ENCODE measurements at places on chromosomes 12 and 14. TPM values are rescaled to one million over a fixed set of nuclear protein-coding genes. Genes with fewer than 3 reads are reported as not detected.

DNA sequence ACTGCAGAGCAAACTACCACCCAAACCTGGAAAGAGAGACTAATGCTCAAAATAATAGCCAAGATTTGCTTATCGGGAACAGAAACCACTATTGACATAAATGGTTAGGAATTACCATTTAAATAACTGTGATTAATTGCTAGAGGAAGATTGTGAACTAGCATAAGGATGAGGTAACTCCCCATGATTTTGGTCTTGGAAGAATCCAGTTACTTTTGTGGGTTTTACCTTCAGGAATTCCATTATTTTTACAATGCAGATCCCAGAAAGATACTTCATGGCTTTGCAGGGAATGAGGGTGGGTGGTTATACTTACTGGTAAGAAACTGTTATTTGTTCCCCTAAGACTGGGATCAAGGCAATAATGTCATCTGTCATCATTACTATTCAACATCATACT is 652.9 kb upstream of the FLRT2 start:
- DNase-seq, result no peak

- DNase-seq, result no peak
Observed at GRCh38 chr12:21813125-21813524, 38.6 kb upstream of the KCNJ8 start.

GRCh38 chr12:56719056-56719455 is 6.0 kb downstream of the NACA start:
- DNase-seq, result no peak

- no peak for DNase-seq
Observed at GRCh38 chr12:5197131-5197530, 153.5 kb downstream of the KCNA5 start.

- DNase-seq, result no peak
Observed at GRCh38 chr14:49549446-49549845, 36.7 kb downstream of the RPS29 start.

- DNase-seq, result no peak
Observed at GRCh38 chr12:84290168-84290567, 622.4 kb downstream of the SLC6A15 start.

DNA sequence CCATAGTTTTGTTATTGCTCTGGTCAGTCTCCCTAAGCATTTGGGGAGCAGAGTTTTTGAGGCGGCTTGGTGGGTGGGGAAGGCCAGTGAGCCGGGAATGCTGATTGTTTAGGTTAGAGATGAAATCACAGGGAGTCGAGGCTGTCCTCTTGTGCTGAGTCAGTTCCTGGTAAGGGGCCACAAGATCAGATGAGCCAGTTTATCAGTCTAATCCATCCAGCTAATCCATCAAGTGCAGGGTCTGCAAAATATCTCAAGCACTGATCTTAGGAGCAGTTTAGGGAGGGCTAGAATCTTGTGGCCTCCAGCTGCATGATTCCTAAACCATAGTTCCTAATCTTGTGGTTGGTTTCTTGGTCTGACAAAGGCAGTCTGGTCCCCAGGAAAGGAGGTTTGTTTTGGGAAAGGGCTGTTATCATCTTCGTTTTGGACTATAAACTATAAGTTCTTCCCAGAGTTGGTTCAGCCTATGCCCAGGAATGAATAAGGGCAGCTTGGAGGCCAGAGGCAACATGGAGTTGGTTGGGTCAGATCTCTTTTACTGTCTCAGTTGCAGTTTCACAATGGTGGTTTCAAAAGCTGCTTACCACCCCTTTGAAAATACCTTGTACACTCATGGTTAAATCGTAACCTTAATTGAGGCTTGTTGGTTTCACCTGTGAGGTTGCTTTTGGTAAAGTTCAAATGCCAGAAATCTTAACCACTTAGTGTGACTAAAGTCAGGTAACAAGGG is 33.6 kb upstream of the HIGD1C start:
- DNase-seq, result no peak

- DNase-seq, result peak; percentile 4
Observed at GRCh38 chr14:66247662-66248193, 238.4 kb upstream of the CCDC196 start.

GRCh38 chr12:5881101-5881606 is 63.9 kb downstream of the ANO2 start:
- DNase-seq, result no peak

DNA sequence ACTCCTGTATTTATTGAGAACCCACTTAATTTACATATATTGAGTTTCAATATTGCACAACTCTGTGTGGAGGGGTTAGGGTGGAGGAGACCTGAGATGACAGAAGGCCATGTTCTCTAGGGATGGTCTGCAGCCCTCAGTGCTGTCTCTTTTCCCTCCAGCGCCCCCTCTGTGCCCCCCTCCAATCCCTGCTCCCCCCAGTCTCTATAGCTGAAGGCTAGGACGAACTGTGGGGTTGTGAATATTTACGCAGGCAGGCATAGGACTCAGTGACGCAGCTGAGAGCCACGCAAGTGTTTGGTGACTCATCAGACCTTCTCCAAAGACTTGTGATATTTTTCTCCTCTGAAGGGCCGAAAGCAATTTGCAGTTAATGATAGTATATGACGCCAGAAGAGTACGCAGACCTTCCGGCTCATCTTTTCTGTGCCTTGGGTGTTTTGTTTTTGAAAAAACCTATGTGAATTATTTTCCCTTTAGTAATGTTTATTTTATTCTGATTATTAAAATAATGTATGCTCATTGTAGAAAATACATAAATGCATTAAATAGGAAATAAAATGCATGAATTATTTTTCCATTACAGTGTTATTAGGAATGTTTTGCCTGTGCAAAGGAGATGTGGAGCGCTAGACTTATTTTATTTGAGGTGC is 85.3 kb downstream of the SLC25A47 start:
- no peak for DNase-seq

- DNase-seq, result no peak
Observed at GRCh38 chr14:50088731-50089130, 27.6 kb downstream of the VCPKMT start.

DNA sequence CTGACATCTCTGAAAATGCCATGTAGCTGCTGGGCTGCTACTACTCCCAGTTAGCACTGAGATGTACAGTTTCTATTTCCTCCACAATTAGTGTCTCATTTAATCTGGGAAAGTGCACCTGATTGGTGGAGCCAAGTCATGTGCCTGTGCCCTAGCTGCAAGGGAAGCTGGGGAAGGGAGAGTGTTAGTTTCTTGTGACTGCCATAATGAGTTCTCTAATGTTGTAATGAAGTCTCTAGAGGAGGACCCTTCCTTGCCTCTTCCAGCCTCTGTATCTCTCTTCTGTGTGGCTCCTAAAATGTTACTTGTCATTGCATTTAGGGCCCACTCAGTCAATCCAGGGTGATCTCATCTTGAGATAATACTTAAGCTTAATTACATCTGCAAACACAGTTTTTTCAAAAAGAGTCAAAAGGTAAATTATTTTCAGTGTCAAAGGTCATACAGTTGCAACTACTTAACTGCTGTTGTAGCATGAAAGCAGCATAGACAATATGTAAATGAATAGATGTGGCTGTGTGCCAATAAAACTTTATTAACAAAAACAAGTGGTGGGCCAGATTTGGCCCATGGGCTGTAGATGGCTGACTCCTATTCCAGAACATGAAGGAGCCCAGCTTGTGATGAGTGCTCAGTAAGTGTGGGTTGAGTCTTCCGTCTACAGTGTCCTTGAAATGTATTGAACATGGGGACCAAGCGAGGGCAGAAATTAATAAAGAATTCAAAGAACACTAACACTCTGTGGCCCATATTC is 137.2 kb upstream of the MAP1LC3B2 start:
- DNase-seq, result no peak

DNA sequence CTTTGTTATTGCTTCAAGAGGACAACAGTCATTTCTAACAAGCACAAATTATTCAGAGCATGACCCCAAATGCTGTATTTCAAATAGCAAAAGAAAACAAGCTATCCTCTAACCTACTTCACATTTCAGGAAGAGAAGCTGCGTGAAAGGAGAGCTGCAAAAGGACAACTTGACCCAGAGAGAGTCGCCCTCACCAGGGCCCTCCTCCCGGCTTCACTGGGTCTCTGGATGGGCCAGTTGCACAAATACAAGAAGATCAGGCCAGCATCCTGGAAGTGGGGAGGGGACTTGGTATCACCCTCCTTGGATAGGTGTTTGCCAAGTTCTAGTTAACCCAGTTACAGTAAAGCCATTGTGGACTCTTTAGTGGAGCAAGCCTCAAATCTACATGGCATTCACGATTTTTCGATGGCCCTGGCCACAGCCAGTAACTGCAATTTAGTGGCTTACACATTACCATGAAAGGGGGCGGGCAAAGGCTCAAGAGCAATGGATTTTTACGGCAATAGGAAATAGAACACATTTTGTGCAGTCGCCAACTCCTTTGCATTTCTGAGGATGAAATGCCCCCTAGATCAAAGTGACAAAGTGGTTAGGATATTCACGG is 166.9 kb upstream of the DIO2 start:
- DNase-seq, result no peak

DNA sequence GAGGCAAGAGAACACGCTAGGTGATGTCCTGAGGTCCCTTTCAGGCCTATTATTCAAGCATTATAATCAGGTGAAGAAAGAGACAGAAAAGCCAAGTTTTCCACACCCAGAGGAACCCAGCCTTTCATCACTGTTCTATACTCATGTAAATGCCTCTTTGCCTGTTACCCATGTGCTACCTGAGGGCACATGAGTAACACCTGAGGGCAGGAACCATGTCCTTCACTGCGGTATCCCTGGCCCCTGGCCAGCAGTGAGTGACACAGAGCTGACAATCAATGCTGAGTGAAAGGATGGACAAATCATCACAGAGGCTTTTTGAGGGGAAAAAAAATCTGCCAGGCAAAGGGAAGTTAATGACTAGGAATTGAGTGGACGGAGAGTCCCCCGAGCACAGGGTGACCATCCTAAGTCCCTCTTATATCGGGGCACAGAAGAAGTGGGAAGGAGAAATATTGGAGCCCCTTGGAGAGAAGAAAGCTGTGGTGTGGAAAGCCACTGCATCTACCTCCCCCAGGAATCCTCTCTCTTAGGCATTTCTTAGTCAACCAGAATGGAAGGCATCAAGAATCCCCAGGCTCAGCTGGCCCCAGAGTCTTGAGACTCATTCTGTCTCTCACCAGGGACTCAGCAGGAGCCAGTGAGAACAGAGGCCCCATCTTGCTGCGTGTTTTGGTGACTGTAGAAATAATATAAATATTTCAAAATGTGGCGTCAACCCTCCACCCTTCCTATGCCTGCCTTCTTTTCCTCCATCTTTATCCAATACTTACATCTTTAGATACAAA is 212.9 kb downstream of the DPF3 start:
- no peak for DNase-seq

DNA sequence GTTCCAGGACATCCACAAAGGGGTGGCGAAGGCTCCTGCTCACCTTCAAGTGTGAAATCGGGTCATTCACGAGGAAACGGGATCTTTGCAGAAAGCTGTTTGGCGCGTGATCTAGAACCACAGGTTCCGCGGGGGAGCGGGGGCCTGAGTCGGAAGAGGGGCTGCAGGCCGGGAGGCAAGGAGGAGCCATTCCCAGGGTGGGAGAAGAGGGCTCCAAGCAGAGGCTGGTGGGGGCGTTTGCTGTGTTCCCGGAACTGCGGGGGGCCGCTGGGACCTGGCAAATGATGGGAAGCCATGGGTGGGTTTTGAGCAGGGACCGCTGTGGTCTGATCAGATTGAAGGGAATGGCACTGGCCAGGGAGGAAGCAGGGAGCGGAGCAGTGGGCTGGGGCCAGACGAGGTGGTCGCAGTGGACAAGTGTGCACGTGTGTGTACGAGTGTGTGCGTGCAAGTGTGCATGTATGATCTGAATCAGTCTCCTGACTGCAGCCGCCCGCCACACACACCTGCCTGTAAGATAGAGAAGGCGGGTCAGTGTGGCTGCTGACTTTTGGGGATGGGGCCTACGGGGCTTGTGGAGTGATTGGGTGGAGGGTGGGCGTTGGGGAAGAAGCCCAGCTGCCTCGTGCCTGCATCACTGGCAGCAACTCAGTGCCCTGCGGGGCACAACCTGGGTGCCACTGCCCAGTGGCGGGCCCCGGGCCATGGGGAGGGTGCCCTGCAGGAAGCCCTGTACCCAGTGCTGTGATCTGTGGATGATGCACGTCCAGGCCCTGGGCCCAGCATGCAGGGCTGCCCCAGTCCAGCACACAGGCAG is 141.9 kb downstream of the KIF26A start:
- no peak for DNase-seq

- DNase-seq, result no peak
Observed at GRCh38 chr14:95117937-95118721, 39.2 kb downstream of the DICER1 start.

GRCh38 chr12:109134186-109134917 is 18.0 kb downstream of the ACACB start:
- peak; percentile 43 for DNase-seq

DNA sequence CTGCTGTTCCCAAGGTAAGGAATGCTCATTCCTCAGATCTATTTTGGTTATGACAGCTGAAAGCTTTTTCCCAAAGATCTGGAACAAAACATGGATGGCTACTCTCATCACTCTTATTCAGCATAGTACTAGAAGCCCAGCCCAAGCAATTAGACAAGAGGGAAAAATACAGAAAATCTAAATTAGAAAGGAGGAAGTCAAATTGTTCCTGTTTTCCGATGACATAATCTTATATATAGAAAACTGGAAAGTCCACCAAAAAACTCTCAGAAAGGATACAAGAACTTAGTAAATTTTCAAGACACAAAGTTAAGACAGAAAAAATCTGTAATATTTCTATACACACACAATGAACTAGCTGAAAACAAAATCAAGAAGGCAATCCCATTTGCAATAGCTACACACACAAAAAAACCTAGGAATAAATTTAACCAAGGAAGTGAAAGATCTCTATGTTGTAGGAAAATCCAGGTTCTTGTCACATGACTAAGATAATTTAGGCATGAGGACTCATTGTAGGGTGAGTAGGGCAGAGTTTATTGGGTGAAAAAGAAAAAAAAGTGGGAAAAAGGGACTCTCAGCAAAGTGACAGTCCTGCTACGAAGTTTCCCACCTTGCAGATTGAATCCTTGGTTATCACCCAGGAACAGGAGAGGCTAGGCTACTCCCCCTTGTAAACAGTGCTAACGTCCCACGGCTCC is 28.6 kb upstream of the KLRB1 start:
- DNase-seq, result no peak

GRCh38 chr12:57836442-57837375 is 9.8 kb downstream of the CTDSP2 start:
- peak; percentile 82 for DNase-seq

GRCh38 chr12:14665354-14666348 is 30.7 kb downstream of the GUCY2C start:
- no peak for DNase-seq

DNA sequence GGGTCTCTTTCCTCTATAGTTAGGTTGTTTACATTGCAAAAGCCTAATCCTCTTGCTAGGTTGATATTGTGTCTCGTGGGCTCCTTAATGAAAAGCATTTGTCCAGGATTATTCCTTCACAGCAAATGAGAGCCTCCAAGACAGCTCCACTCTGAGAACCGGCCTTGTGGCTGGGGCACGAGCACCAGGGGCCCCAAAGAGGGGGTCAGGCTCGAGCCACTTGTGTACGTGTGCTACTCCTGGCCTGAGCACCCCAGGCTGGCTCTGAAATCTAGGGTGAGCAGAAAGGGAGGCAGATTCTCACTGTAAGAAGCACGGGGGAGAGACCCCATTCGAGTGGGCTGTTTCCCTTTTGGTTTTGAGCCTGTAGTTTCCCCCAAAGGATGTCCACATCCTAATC is 45.0 kb upstream of the FZD10 start:
- DNase-seq, result no peak

Gene PTHLH
- total RNA-seq, result 2.0 TPM

Gene HOXC13
- total RNA-seq, result not detected

Gene A2ML1
- not detected for total RNA-seq

Gene HOXC12
- not detected for total RNA-seq

Gene OR6C3
- total RNA-seq, result not detected

Gene SP1
- 35.0 TPM for total RNA-seq

Gene CCDC198
- not detected for total RNA-seq

Gene RDH16
- total RNA-seq, result 0.21 TPM

Gene MON2
- 13.5 TPM for total RNA-seq

Gene TMEM52B
- total RNA-seq, result not detected

Gene SRRM4
- 0.15 TPM for total RNA-seq
